ENCODE measurements at places on chromosomes 6 and 20.

DNA sequence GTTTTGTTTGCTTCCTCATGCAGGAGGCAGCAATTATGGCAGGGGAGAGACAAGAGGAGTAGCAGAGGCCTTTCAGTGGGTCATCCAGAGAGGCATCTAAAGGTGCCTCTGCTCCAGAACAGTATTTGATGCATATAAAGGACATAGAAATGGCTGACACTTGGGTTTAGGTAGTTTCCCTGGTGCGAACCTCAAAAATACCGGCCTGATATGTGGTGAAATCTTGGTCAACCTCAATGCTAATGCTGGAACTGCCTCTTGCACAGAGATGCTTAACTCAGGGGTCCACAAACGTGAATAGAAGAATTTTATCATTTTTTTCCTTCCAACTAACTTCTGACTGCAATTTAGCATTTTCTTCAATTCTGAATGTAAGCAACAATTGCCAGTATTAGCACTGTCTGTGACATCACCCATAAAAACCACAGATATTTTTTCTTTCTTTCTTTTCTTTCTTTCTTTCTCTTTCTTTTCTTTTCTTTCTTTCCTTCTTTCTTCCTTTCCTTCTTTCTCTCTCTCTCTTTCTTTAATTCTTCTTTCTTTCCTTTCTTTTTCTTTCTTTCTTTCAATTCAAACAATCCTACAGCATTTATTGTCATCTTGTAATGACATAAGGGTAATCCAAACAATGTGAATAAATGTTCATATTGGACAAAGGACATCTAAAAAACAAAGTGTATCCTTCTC is 180.0 kb upstream of the UST start:
- DNase-seq = no peak

DNA sequence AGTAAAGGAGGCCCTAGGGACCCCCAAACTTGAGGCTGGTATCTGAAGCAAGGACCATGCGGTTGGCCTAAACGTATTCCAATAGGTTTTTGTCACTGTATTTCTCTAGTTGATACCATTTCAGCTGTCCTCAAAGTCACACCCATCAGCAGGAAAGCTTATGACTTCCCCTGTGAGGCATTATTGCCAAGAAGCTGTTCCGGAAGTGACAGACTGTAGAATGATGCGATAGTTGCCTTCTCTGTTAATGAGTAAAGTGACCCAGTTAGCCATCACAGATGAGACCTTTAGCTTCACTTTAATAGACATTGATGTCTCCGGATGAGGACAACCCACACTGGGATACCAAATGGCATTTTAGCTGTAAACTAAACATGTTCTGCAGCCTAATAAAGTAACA is 147.9 kb downstream of the RNGTT start:
- DNase-seq = no peak

GRCh38 chr20:43590036-43590391 is 723 bp upstream of the IFT52 start:
- no peak for DNase-seq

- DNase-seq = no peak
Observed at GRCh38 chr20:45993197-45993951, 15.3 kb upstream of the MMP9 start.

- DNase-seq = no peak
Observed at GRCh38 chr20:35954907-35955251, 577 bp upstream of the SCAND1 start.

GRCh38 chr20:34945315-34946077 is 10.1 kb downstream of the GSS start:
- DNase-seq = no peak

DNA sequence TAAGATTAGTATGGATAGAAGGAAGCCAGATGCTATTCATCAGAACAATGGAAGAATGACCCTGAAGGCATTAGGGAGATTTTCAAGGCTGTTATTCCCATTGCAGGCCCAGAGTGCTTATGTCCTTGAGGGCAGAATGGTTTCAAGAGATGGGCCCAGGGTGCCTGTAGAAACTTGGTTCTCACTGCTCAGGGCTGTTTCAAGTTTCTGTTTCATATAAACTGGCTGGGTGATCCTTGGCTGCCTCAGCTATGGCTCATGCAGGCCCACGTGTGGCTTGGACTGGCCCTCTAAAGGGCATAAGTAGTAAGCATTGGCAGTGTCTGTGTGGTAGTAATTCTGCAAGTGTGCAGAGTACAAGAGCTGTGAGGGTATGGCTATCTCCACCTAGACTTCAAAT is 540.9 kb upstream of the MAN1A1 start:
- DNase-seq = no peak

- no peak for DNase-seq
Observed at GRCh38 chr6:14995208-14995607, 250.7 kb upstream of the JARID2 start.

DNA sequence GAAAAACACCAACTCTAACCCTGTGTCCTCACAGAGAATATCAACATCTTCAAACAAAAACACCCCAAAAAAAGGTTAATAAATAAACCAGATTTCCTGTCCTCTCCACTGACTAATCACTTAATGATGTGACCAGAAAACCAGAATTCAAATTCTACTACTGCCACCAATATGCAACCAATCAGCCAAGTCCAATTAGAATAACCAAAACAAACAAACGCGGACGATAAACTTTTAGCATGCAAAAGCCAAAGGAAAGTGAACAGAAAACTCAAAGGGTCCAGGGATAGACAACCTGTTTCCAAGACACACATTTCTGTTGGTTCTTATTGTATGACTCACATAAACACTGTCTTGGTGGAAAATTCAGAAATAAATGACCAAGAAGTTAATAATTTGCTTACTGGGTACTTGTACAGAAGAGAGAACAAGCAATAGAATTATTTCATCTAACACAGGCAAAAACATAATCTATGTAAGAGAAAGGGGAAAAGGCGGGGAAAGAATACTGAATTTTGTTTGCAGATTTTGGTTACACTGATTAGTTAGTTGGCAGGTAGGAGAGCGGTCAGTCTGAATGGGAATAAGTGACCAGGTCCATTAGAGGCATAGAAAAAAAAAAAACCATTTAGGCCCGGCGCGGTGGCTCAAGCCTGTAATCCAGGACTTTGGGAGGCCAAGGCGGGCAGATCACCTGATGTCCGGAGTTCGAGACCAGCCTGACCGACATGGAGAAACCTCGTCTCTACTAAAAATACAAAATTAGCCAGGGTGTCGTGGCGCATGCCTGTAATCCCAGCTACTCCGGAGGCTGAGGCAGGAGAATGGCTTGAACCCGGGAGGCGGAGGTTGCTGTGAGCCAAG is 34.1 kb downstream of the HFE start:
- no peak for DNase-seq

DNA sequence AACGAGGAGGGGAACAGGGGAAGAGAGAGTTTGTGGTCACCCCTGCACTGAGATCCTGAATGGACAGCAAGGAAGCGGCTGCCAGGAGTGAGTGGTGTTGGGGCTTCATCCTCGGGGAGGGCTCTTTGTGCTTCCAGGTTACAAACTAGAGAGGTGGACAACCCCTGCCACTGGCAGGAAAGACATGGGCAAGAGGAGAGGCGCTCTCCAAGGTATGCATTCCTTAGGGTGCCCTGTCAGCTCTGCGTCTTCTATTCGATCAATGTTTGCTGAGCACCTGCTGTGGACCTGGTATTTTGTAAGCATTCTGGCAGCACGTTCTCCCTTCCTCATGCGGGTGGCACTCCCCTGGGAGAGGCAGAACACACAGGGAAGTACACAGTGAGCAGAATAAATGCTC is 93.6 kb downstream of the CDH4 start:
- DNase-seq = no peak

- no peak for DNase-seq
Observed at GRCh38 chr6:52598123-52598823, 21.4 kb upstream of the TRAM2 start.

GRCh38 chr20:10596710-10597121 is 77.1 kb downstream of the JAG1 start:
- DNase-seq = no peak

GRCh38 chr6:42781546-42781795 is 381 bp upstream of the BICRAL start:
- DNase-seq = no peak

DNA sequence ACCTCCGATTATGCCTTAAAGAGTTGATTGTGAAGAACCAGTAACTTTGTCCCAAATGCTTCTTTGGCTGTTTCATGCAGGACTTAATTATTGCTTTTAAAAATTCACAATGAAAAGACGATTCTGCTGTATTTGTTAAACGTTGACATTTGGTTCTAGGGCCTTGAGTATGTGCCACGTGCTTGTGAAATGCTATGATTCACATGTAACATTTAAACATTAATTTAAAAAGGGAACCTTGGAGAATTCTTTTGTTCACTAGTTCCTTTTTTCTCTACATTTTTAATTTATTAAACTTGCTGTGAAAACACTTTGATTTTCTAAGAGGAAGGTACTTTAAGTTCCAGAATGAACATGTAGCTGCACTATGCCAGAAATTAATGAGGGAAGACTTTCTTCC is 9.5 kb downstream of the GZF1 start:
- DNase-seq = no peak

DNA sequence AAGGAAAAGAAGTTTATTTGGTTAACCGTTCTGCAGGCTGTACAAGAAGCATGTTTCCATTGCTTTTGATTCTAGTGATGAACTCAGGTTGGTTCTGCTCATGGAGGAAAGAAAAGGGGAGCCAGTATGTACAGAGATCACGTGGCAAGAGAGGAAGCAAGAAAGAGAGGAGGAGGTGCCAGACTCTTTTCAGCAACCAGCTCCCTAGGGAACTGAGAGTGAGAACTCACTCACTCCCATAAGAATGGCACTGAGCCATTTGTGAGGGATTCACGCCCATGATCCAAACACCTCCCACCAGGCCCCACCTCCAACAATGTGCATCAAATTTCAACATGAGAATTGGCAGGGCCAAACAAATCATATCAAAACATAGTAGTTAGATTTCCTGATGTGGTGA is 649.1 kb downstream of the EPM2A start:
- DNase-seq = no peak

- no peak for DNase-seq
Observed at GRCh38 chr6:21451546-21452013, 142.0 kb upstream of the SOX4 start.

DNA sequence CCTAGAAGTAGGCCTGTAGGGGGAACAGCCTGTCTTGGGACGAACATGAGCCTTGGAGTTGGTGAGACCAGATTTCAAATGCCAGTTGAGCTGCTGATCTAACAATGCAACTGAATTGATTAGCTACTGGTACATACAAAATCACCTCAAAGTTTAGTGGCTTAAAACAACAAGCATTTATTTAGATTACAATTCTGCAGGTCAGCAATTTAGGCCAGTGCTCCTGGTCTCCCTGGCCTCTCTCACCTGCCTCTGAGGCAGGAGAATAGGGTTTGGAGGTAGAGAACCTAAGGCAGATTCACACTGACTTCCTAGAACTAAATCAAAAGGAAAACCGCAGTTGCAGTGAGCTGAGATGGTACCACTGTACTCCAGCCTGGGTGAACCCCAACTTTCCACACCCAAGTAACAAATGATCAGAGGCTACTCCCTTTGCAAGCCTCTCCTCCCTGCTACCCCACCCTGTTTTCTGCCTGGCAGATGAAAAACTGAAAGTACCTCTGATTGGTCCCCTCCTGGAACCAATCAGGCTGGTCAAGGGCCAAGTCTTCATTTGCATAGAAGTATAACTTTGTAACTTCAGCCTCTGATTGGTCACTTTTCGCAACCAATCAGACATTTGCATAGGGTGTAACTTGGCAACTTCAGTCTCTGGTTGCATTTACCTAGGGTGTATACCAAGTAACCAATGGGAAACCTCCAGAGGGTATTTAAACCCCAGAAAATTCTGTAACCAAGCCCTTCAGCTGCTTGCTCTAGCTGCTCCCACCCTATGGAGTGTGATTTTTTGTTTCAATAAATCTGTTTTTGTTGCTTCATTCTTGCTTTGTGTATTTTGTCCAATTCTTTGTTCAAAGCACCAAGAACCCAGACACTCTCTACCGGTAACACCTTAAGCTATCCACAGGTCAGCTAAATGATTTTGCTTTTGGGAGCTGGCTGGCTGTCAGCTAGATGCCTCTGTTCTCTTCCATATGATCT is 8.1 kb upstream of the UBR2 start:
- no peak for DNase-seq

DNA sequence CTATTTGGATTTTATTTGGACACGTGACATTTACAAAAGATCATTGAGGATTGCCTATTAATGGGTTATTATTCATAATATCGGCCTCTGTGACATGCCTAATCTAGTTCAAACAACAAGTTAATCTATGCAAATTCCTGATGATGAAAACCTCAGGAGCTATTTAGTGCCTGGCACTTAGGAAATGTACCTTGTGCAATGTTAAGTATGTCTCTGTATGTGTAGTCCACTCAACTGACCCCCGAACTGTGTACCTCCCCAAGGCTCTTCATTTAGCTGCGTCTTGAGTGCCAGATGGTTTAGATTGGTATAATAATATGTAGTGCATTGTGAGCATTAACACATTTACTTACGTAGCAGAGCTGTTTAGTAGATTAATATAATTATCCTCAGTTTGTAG is 6.9 kb downstream of the LAMA2 start:
- no peak for DNase-seq

- no peak for DNase-seq
Observed at GRCh38 chr6:44301782-44302564, 11.2 kb downstream of the AARS2 start.

DNA sequence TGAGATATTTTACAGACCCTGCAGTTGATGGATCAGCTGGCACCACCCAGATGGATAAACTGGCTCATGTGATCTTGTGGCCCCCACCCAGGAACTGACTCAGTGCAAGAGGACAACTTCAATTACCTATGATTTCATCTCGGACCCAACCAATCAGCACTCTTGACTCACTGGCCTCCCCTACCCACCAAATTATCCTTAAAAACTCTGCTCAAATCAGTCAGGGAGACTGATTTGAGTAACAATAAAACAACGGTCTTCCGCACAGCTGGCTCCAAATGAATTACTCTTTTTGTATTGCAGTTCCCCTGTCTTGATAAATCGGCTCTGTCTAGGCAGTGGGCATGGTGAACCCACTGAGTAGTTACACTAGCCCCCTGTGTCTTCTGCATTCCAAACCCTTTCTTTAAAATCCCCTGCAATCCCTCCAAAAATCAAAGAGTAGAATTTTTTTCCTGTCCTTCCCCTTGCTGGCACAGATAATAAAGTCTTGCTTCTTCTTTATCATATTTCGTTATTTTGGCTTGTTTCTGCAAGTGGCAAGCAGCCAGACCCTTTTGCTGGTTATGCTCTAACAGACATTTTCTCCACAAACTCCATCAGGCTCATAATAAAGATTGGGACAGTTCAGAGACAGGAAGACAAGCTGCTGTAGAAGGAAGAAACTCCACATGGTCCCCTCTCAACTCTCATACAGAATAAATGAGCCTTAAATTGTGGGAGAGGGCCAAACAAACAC is 48.3 kb downstream of the OR2B6 start:
- no peak for DNase-seq

DNA sequence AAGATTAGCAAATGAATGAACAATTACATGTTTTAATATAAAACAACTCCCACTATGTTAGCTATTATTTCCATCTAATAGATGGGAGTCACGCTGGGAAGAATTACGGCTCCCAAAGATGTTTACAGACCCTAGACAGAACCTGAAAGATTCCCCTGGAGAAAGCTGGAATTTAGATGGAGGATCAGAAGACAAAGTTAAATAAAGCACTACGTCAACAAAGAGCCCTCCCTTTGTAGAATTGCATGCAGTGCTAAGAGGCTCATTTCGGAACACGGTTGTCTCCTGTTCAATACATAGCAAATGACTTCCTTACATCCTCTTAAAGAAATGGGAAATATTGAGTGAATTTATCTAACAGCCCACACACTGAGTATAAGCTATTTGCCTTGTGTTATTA is 328.3 kb downstream of the CBLN4 start:
- DNase-seq = no peak

- no peak for DNase-seq
Observed at GRCh38 chr20:51122931-51123658, 100.2 kb upstream of the KCNG1 start.

Data from stimulated activated CD8-positive, alpha-beta memory T cell treated with anti-CD3 and anti-CD28 coated beads, Interleukin-4, amount 100 ng/mL, for 1 hour (primary cell).